Activated T-cell treated with anti-CD3 and anti-CD28 coated beads, Interleukin-2, amount 50 U/mL, for 48 hours (primary cell): ENCODE measurements at places on chromosomes 1 and 21.

DNA sequence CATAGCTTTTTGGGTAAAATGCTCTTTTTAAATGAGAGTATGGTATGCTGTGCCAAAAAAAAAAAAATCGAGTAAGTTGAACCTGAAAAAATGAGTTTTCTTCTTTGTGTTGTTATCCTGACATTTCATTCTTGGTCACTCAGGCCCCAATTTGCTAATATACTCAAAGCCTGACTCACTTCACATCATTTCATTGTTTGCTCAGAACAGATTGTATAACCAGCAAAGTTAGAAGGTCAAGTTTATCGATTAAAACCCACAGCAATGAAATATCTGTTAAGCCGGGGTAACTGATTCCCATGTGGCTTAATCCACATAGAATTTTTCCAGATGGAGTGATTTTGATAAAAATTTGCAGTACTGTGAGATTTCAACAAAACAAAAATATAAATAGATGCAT is 363.7 kb downstream of the NEGR1 start:
- DNase-seq: no peak

DNA sequence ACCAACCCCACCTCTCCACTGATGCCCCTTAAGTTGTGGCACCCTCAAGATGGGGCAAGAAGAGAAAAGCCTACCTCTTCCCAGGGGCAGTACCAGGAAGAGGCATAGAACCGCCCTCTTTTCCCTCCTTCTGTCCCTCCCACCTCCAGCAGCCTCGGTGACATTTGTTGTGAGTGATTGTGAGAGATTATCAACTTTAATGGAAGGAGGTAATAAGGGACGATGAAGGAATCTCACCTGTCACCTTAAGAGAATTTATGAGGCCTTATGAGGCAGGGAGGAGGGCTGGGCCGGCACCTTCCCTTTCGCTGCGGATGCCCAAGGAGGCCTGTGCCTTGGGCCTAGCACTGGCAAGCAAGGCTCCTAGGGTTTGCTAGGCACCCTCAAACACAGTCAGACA is 1.4 kb upstream of the ADGRB2 start:
- no peak for DNase-seq

DNA sequence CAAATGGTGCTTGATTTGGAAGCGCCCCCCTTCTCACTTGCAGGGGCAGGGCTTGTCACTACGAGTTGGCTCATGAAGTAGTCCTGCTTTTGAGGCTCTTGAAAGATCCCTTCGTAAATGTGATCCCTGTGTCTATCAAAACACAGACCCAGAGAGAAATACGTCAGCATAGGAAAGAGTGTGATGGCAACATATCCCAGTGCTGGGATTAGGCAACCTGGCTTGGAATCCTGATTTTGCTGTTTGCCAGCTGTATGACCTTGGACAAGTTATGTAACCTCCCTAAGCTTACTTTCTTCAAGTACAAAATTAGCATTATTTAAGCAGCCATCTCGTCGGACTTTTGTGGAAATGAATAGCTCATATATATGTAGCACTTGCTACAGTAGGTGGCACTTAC is 228.4 kb downstream of the ATG4C start:
- DNase-seq: no peak

GRCh38 chr1:54477153-54477561 is 70.9 kb upstream of the ACOT11 start:
- no peak for DNase-seq

DNA sequence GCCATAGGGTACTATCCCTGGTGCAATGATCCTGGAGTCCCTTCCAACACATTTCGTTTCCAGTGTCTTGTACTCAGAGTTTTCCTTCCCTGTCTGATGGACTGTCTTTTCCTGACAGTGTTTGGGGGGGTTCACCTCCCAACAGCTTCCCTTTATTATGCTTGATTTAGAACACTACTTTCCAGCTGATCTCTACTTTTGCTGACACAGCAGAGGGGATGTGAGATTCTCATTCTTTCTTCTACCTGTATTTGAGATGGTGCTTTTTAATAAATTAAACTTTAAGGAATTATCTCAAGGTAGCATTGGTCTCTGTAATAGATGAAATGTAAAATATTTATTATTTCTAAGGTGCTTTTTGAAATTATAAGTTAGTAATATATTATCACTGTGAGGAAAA is 41.0 kb downstream of the SLC35A3 start:
- DNase-seq: no peak

DNA sequence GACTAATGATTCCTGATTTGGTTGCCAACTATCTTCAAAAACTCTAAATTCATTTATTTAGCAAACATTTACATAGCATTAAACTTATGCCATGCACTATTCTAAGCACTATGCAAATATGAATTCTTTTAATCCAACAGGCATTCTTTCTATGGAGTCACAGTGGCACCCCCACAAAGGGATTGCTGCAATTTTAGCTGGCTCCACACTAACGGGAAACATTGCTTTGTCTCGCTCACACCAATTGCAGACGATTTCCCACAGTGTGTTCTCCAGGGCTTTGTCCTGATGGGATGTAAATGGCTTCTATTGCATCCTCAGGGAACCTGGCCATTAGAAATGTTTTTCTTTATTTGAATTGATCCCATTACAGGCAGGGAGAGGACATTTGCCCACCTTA is 259.1 kb downstream of the BARHL2 start:
- DNase-seq: no peak

- DNase-seq: no peak
These were observed 83.2 kb upstream of the RGS4 start for GRCh38 chr1:162985816-162986435.

- no peak for DNase-seq
These were observed 13.9 kb downstream of the ARID4B start for GRCh38 chr1:235313931-235314678.

DNA sequence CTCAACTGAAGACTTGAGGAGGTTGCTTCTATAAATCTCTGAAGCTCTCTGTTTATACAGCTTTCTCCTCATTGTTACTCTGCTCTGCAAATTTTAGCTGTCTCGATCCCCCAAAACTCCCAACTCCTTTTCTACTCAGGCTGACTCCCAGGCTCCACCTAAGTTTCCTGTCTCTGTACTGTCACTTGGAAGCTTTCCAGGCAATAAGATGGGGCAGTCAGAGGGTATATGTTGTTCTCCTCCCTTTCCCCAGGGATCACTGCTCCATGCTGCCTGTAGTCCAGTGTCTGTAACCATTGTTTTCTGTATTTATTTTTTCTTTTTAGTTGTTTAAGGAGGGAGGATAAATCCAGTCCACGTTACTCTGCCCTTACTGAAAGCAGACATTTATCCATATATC is 13.4 kb downstream of the TSNAX start:
- DNase-seq: no peak

- DNase-seq: no peak
These were observed 33.3 kb upstream of the RCC2 start for GRCh38 chr1:17472814-17473213.

GRCh38 chr1:241443561-241443960 is 76.0 kb downstream of the FH start:
- DNase-seq: no peak

DNA sequence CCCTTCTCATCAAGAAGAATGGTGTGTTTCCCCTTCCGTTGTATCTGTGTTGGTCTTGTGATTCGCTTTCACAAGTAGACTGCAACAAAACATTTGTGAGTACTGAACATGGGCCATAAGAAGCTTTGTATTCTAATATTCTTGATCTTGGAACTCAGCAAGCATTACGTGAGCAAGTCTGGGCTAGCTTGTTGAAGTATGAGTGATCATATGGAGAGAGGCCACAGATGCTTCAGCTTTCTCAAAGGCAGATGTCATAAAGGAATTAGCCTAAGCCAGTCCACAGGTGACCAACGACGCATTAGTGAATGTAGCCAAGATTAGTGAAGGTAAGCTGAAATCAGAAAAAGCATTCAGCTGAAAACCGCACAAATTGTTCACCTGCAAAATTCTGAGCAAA is 609.6 kb upstream of the NEGR1 start:
- no peak for DNase-seq

- no peak for DNase-seq
These were observed 1594.3 kb downstream of the PLA2G4A start for GRCh38 chr1:188423073-188423472.

DNA sequence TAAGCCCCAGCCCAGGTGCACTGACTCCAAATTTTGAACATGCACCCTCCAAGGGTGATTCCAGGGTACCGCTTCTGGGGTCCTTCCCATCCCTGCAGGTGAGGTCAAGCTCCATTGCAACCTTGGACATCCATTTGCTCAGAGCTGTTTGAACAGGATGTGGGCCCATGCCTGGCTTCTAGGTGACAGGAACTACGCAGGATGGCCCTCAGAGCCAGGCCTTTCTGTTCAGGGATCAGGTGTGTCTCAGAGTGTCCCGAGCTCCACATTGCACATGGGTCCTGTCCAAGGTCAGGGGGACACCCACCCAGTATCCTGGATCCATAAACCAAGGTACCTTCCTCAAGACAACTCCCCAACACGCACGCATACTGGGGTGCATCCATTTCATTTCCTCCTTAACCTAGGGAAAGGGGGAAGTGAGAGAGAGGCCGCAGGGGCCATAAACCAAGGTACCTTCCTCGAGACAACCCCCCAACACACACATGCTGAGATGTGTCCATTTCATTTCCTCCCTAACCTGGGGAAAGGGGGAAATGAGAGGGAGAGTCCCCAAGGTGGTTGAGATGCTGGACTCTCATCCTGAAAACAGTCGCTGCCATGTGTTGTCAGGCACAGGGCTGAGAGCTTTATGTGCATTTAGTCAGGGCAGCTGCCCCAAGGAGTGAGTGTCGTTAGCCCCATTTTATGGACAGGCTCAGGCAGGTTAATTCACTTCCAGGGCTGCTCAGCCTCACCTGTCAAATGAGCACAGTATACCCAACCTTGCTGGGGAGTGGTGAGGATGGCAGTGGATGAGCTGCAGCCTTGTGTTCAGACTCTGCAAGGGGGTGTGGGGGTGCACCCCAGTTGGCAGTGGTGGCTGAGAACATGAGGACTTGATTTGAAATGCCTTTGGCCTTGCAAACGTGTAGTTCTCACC is 2.1 kb downstream of the SLC66A1 start:
- no peak for DNase-seq

GRCh38 chr1:229355661-229356060 is 12.8 kb upstream of the CCSAP start:
- no peak for DNase-seq

DNA sequence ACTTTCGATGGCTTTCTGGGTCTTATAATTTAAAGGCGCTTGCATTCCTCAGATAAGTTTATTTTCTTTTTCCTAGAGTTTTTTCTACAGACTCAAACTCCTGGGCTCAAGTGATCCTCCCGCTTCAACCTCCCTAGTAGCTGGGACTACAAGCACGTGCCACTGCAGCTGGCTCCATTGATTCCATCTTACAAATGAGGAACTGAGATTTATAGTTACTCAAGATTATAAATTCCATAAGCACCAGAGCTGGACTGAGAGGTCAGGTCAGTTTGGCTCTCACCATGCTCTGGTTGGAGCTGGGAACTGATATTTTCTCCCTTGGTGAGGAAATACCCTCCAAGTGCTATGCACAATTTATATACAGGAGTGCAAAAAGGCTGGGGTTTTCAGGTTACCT is 13.4 kb upstream of the PRPF38B start:
- no peak for DNase-seq

- DNase-seq: no peak
These were observed 130.2 kb downstream of the CAPN8 start for GRCh38 chr1:223535319-223535718.

- no peak for DNase-seq
These were observed 310.7 kb downstream of the PCP4 start for GRCh38 chr21:40177979-40178378.

DNA sequence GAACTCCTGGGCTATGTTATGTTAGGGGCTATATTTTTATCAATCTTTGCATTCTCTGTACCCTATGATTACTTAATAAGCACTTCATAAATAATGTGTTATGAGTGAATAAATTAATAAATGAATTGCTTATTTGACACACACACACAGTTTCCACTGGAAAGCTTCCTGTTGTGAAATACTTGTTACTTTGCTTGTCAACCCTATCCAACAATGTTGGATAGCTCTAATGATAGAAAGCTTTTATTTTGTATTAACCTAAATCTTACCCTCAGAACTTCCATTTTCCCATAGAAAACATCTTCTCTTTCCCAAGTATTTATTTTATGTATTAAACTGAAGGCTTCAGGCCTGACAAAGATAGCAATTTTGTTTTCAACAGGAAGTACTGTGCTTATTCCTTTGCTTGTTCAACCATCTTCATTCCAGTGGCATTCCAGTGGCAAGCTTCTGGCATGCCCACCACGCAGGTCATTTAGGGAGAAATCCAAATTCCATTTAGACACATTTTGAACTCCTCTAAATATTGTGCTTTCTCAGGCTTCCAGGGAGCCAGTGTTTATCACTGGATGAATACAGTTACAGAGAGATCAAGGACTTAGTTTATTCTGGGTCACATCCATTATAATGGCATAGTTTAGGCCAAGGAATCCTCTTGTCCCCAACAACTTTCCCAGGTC is 134.4 kb downstream of the TGFB2 start:
- no peak for DNase-seq

DNA sequence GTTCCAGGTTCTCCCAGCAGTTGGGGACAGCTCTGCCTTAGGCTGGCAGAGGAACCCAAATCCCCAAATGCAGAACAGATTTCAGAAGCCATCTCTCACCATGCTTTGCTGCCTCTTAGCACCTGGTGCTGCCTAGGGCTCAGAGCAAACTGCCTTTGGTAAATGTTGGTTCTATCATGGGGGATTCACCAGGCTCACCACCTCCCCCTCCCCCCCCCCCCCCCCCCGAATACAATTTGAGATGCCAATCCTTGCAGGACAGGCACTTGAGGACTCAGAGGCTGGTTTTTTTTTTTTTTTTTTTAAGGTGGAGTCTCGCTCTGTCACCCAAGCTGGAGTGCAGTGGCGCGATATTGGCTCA is 447 bp upstream of the PAQR6 start:
- no peak for DNase-seq

GRCh38 chr1:161085165-161085564 is 4.2 kb downstream of the NECTIN4 start:
- DNase-seq: no peak

GRCh38 chr1:7489586-7489985 is 281.5 kb upstream of the VAMP3 start:
- DNase-seq: no peak

- no peak for DNase-seq
These were observed 300.8 kb upstream of the PROX1 start for GRCh38 chr1:213686983-213687382.

- DNase-seq: no peak
These were observed 8.9 kb downstream of the POGK start for GRCh38 chr1:166848193-166848592.

GRCh38 chr1:231036416-231036815 is 3.6 kb downstream of the FAM89A start:
- no peak for DNase-seq
